ENCODE measurements at places on chromosomes 4 and X.

DNA sequence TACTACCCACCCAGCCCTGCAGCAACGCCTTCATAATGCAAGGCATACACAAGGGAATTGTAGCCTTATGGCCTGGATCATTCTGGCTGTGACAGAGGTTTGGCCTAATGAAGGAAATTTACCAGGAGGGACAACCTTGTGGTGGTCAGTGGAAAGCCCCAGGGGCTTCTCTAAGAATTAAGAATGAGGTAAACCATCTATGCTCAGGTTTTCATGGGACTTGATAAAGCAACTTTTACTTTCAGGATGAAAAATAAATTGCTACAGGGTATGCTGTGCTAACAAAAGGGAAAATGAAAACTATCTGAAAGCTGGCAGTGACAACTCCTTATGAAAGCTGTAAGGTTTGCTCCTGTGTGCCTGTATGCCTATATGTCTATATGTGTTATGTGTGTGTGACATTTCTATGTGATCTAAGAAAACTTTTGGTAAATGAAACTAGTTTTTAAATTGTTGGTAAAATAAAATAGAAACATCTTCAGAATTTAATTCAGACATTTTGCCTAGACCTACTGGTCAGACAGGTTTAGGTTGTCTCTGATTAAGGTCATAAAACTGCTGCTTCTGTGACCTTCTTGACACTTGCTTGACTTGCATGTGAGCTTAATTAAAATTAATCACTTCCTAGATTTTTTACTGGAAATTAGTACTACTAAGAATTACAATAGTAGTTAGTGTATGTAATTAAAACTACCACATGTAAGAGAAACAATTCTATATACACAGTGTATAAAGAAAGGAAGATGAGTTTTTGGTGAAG, 19.9 kb upstream of the TXK start:
- DNase-seq = no peak

GRCh38 chrX:147847999-147848398, 63.7 kb upstream of the FMR1 start:
- DNase-seq = peak; percentile 29

DNA sequence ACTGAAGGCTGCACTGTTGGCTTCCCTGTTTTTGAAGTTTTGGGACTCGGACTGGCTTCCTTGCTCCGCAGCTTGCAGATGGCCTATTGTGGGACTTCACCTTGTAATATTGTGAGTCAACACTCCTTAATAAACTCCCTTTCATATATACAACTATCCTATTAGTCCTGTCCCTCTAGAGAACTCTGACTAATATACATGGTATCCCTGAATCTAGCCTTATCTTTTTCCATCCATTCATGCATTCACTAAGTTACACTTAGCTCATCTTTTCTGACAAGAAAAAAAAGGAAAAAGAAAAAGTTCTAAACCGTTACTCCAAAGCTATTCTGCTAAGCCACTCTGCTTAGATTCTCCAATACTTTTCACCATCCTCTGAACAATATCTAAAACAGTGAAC, 1260.2 kb upstream of the PCDH7 start:
- no peak for DNase-seq

GRCh38 chr4:186458050-186458449, 97.3 kb downstream of the MTNR1A start:
- DNase-seq = no peak

DNA sequence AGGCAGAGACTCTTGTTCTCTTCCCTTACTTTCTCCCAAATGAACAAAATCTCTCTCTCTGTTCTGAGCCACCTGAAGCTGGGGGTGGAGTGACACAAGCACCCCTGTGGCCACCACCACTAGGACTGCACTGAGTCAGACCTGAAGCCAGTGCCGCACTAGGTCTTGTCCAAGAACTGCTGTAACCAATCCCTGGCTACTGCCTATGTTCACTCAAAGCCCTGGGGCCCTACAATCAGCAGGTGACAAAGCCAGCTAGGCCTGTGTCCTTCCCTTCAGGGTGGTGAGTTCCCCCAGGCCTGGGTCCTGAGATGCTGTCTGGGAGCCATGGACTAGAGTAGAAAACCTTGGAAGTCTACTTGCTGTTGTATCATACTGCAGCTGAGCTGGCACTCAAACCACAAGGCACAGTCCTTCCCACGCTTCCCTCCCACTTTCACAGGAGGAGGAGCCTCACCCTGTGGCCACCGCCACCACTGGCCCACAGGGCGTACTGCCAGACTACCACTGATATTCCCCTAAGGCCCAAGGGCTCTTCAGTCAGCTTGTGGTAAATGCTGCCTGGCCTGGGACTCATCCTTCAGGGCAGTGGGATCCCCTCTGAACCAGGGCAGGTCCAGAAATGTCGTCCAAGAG, 119.1 kb downstream of the RTL9 start:
- peak; percentile 20 for DNase-seq

GRCh38 chr4:144696376-144696775, 50.4 kb downstream of the HHIP start:
- no peak for DNase-seq

DNA sequence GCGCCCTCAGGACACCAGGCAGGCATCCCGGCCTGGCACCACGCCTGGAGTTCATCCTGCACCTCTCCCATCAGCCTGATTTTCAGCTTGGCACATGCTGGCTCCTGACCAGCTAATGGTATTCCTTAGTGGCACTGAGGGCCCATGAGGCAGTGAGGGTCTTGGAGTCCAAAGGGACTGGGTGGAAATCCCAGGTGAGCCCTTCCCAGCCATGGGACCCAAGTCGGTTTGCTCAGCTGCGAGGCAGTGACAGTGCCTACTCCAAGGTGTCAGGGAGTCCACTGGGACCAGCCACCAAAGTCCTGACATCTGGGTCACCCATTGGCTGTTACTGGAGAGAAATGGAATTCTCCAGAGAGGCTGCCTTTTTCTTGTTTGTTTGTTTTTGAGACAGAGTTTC, 4.9 kb downstream of the SSR4 start:
- DNase-seq = no peak

GRCh38 chr4:66840178-66840577, 705.1 kb downstream of the CENPC start:
- no peak for DNase-seq

DNA sequence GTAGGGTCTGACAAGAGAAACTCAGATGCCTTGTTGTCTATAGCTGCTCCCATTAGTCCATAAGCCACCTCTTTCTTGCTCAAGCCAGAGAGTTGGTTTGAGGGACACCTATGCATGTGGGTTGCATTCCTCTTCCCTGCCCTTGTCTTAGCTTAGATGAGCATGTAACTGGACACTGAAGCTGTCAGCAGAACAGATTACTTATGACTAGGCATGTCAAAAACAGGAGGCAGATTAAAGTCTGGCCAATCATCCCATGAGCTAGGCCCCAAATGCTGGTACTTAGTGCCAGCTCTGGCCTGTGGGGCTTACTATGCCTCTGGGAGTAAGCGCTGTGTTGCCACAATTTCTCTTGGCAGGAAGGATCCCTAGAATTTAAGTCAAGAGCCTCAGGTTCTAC, 215.2 kb downstream of the AR start:
- DNase-seq = no peak

GRCh38 chr4:5459236-5459635, 249.1 kb downstream of the EVC2 start:
- no peak for DNase-seq

GRCh38 chrX:39453889-39454621, 643.7 kb downstream of the BCOR start:
- no peak for DNase-seq

- no peak for DNase-seq
Observed at GRCh38 chrX:48468693-48469691, 1.1 kb downstream of the SLC38A5 start.

DNA sequence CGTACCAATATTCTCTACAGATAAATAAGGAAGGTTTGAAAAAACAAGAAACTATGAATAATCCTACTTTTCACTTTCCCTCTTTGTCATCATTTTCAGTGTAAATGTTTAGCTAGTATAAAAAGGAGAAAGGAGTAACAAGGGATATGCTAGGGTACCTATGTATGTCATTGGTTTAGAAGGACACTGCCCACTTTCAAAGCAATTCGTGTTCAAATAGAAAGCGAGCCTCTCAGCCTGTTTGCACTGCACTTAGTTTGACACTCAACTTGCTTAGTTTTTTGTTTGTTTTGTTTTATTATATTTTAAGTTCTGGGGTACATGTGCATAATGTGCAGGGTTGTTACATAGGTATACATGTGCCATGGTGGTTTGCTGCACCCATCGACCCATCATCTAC, 21.6 kb upstream of the RXFP1 start:
- no peak for DNase-seq

- no peak for DNase-seq
Observed at GRCh38 chrX:110123331-110123782, 120.4 kb downstream of the TMEM164 start.

Measured in astrocyte of the hippocampus (primary cell).